HCT116 (cell line): ENCODE measurements at places on chromosomes 4 and X. TPM values are rescaled to one million over a fixed set of nuclear protein-coding genes. Genes with fewer than 3 reads are reported as not detected.

ADRA2C gene
- total RNA-seq = 28.1 TPM

PLAC8 gene
- 0.61 TPM for total RNA-seq

SSX1 gene
- total RNA-seq = not detected

DCX gene
- not detected for total RNA-seq

P2RY4 gene
- total RNA-seq = not detected

TCEAL6 gene
- total RNA-seq = not detected

SPANXN1 gene
- not detected for total RNA-seq

TKTL2 gene
- not detected for total RNA-seq

AFM gene
- total RNA-seq = not detected

TREX2 gene
- 2.9 TPM for total RNA-seq

UGT8 gene
- total RNA-seq = 14.8 TPM

NSG1 gene
- total RNA-seq = 0.12 TPM

GPC3 gene
- total RNA-seq = 0.98 TPM
